ENCODE measurements at places on chromosomes 5 and 9.

GRCh38 chr5:35476036-35476435 lies 141.6 kb upstream of the SPEF2 start:
- DNase-seq: no peak

DNA sequence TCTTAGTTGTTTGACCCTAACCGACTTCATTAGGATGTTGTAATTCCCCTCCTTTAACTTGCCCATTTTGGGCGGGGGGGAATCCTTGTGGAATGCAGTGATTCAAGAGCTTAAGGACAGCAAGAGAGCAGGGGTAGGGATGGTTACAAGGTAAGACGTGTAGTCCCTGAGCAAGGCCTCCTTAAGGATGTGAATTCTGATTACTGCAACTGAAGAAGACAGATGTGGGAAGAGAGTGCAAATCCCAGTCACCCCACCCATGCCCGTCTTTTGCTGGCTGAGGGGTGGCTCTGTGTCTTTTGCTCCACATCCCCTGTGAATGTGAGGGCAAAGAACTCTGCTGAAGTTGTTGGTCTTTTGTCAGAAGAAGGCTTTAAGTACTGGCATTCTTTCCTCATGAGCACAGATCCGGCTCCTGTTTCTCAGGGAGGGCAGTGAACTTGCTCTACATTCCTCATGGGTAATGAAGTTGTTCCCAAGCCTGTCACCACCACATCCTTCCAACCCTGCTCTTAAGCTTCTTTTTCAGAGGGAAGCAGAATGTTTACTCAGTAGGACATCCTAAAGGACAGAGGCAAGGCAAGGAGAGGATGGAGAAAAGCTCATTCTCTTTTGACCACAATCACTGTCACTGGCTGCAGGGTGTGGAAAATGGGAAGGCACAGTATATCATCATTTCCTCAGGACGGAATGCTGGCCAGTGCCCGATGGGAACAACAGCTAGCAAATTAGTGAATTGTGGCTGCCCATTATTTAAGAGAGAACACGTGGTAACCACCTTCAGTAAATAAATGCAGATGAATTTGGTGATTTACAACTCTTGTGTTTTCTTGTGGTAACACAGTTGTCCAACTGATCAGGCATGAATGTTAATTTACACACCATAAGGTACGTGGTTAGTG lies 61.5 kb downstream of the RAI14 start:
- DNase-seq: no peak

DNA sequence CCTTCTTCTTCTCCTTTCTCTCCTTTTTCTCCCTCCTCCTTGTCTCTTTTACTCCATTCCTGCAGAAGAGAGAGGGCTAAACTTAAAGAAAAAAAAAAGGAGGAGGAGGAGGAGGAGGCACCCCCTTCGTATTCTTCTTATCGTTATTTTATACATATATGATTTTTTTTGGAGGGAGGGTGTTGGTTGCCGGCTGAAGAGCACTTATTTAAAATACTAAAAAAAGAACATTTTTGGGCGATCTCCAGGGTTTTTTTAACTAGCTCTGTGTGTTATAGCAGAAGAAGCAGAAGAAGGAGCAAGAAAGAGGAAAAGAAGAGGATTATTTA lies 381 bp downstream of the NR2F1 start:
- DNase-seq: no peak

GRCh38 chr9:20144197-20144596 lies 355.4 kb upstream of the SLC24A2 start:
- DNase-seq: no peak

DNA sequence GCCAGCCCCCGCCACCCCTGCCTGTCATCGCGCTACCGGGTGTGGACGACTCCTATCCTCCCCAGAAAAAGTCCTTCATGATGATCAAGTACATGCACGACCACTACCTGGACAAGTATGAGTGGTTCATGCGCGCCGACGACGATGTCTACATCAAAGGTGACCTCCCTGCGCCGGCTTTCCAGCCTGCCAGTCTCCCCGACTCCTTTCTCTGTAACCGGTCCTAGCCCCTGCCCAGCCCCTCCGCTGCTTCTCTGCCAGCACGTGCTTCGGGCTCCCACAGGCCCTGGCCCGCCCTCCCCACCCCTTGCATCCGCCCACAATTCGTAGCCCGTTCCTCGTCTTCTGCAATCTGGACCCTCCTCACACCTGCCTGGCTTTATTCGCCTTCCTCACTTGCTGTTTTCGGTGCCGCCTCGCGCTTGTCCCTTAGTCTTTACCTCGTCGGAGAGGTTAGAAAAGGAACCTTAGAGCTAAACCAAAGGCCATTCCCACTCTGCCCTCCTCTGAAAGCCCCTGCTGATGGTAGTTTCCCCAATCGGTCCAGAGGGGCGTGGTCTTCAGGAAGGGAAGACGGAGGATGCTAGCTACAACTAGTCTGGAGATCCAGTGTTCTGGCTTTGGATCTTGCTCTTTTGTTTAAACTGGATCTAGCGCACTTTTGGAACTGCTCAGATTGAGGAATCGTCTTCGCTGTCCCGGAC lies 1.4 kb downstream of the CHSY3 start:
- no peak for DNase-seq

DNA sequence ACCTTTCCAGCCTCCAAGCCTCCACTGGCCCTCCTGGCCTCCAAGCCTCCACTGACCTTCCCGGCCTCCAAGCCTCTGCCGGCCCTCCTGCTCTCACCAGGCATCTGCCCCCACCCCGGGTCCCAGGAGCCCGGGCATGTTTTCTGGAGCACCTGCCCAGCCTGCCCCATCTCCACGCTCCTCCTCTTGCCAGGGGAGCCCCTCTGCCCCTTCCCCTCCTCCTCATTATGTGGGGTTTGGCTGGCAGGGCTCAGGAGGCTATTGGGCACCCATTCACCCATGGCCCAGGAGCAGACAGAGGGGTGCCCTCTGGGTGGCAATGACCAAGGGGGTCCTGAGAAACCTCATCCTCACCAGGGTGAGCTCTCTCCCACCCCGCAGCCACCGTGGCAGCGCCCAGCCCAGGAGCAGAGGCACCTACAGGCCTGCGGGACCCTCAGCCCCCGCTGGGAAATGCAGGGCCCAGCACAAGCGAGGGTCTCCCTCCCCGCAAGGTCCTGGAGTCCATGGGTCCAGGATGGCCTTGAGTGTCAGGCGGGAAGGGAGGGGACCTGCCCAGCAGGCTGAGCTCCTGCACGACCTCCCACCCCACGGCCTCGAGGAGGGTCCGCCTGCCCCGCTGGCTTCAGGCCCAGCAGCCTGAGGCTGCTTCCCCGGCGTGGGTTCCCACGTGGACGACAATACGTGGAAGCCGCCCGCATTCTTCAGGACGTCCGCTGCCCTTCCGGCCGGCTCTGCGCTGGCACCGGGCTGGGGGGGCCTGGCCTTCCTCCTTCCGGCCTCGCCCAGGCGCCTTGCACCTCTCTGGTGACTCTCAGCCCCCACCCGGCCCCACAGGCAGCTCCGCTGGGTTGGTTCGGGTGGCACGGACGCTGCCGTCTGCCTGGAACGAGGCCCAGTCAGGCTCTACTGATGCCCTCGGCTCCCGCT lies 51.4 kb upstream of the NRARP start:
- DNase-seq: no peak

- no peak for DNase-seq
Measured at GRCh38 chr9:20683351-20684034, 566 bp upstream of the FOCAD start.

GRCh38 chr9:88722753-88723152 lies 187.8 kb downstream of the NXNL2 start:
- no peak for DNase-seq

DNA sequence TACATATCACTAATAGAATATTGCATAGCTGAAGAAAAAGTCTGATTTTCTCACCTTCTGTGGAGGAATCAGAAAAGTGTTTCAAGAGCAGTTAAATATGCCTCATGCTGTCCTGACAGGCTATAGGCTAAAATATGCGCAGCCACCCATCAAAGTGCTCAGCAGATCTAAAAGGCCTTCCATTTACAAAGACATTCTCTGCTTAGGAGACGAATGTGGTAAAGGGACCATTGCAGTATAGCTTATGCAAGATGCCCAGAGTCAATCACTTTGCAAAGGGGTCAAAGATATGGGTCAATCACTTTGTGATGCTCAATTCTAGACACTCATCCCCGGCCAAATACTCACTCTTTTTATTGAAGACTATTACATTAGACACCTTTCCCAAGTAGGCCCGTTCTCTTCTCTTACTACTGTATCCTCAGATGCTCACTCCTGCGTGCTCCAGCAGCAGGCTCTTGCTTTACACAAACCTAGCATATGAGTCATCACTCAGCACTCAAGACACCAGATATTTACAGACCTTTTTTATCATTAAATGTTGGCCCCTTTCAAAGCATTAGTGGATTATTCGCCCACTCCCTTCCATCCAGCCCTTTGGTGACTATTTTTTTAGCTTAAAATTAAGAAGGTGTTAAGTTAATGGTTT lies 568.2 kb upstream of the CDH18 start:
- DNase-seq: no peak

DNA sequence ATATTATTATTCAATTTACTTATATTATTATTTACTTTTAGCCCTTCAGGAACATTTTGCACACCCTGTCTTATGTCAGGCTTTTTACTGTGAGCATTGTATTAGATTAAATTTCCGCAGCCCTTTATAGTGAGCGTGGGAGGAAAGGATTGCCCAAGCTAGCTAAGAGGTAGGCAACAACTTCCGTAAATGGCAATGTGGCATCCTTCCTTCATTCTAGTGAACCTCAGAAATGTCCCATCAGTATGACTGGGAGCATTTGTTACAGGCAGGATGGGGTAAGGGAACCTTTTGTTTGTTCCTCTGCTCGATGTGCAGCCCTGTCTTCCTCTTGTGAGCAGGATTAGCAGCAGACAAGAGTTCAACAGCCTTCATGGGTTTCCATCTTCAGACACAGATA lies 6.2 kb upstream of the CD180 start:
- DNase-seq: no peak

DNA sequence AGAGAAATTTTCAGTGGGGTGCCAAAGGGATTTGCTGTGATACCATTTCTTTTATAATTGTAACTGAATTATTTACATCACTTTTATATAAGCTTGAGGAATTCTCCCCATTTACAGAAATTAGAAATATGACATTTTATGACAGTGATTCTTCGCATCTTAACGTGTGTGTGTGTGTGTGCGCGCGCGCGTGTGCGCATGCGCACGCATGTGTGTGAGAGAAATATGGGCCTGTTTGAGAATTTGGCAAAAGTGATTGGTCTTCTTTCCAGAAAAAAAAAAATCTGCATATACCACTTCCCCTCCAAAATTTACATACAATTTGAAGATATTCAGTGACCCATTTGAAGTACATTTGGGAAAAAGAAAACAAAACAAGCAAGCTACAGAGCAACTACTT lies 190.7 kb upstream of the PDE4D start:
- DNase-seq: no peak

DNA sequence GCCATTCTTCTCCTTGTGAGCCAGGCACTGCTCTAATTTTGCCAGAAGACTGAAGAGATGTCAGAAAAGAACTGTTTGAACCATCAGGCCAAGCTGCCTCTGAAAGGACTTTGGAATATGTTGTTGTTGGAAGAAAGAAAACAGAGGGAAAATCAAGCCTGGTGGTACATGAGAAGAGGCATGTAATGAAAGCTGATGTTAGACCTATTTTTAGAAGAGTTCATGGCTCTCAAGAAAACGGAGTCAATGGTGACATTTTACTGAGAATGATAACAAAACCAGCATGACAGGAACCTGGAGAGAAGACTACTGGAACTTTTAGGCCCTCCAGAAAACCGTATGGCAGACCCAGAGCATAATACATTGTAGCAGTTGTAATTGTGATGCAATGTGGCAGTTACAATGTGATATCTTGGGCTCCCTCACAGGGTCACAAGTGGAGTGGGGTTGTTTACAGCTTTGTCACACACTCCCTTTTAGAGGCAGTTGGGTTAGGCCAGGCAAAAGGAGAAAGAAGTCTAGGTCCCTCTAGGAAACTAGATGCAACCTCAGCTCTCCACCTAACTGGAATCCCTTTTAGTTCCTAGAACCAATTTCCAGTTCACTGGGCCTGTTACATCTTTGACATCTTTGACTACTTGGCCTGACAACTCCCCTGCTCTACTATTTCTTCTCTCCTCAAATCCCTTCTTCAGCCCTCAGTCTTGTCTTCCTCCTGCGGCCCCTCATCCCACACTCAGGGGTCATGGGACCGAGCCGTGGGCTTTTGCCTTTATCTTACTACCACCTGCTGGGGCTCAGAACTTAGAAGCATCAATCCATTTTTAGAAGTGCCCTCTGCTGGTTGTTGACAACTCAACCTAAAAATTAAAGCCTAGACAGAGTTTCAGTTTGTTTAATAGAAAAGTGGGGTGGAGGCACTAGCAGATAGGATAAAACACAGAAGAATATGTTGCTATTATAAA lies 61.2 kb upstream of the JAK2 start:
- no peak for DNase-seq

GRCh38 chr5:132854301-132854700 lies 12.0 kb downstream of the GDF9 start:
- DNase-seq: no peak

GRCh38 chr5:134714541-134714940 lies 23.8 kb upstream of the CAMLG start:
- no peak for DNase-seq

DNA sequence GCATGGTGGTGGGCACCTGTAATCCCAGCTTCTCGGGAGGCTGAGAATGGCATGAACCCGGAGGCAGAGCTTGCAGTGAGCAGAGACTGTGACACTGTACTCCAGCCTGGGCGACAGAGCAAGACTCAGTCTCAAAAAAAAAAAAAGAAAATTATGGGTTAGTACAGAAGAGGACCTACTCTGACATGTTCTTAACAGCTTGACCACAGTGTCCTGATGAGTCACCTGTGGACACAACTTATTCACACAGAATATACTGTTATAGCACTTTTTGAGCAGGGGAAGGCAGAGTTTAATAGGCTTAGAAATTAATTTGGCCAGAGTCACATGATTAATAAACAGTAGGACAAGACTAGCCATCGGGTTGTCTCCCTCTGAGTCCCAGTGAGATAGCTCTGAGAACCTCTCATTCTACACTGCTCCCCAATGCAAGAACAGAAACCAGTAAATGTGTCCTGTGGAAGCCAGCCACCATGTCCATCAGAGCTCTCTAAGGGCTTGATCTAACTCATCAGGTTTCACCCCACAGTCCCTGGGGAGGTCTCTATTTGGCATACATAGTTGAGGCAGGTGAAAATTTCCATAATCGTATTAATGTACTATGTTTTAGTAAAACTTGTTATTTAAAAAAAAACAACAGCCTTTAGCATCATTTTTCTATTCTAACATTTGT lies 1077.9 kb upstream of the C9orf72 start:
- no peak for DNase-seq

DNA sequence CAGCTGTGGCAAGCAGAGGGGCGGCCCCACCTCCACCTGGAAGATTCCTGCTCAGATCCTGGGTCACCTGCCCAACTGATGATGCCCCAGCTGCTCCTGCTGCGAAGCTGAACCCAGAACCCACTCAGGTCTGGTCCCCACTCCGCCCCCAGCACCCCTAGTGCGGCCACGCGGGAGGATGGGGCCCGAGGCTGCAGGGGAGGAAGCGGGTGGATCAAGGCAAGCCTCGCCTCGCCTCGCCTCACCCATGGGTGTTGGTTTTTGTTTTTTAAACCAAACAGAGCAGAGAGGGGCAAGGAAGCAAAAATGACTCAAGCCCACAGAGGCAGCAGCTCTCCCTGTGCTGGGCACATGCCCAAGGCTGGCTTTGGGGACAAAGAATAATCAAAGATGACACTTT lies 23.2 kb downstream of the ABO start:
- no peak for DNase-seq

GRCh38 chr9:123395276-123395688 lies 39.3 kb downstream of the CRB2 start:
- no peak for DNase-seq

- no peak for DNase-seq
Measured at GRCh38 chr5:112142769-112143270, 276.3 kb downstream of the EPB41L4A start.

Data from stimulated activated CD8-positive, alpha-beta memory T cell treated with anti-CD3 and anti-CD28 coated beads, Interleukin-15, amount 100 ng/mL, for 1 hour (primary cell).